ENCODE measurements at places on chromosomes 12 and 14. TPM values are rescaled to one million over a fixed set of nuclear protein-coding genes. Genes with fewer than 3 reads are reported as not detected.

C14orf39 gene
- total RNA-seq, result not detected

KRT77 gene
- not detected for total RNA-seq

KRT6C gene
- not detected for total RNA-seq

ACAD10 gene
- 20.2 TPM for total RNA-seq

MMAB gene
- 78.3 TPM for total RNA-seq

NOVA1 gene
- 36.4 TPM for total RNA-seq

FLRT2 gene
- total RNA-seq, result 31.7 TPM

BCL7A gene
- 1.8 TPM for total RNA-seq

METAP2 gene
- total RNA-seq, result 80.8 TPM

TNFAIP2 gene
- 128 TPM for total RNA-seq

DDN gene
- under 0.01 TPM for total RNA-seq

KIAA0586 gene
- total RNA-seq, result 29.8 TPM

HOXC12 gene
- total RNA-seq, result not detected

LTB4R gene
- 2.2 TPM for total RNA-seq

POTEG gene
- total RNA-seq, result not detected

CTSG gene
- total RNA-seq, result not detected

NUDT14 gene
- total RNA-seq, result 9.6 TPM

OR6C4 gene
- total RNA-seq, result not detected

DCN gene
- 956 TPM for total RNA-seq

A2M gene
- 1.2 TPM for total RNA-seq

ADAM21 gene
- 0.39 TPM for total RNA-seq

TAS2R30 gene
- total RNA-seq, result 6.6 TPM

TTC7B gene
- total RNA-seq, result 22.7 TPM

PRB4 gene
- total RNA-seq, result not detected

CCDC92 gene
- 8.8 TPM for total RNA-seq

SRGAP1 gene
- 45.5 TPM for total RNA-seq

TMCC3 gene
- 2.2 TPM for total RNA-seq

ANO2 gene
- not detected for total RNA-seq

KRT85 gene
- not detected for total RNA-seq

TC2N gene
- total RNA-seq, result 1.2 TPM

CLEC2A gene
- total RNA-seq, result not detected

PTGDR gene
- 0.20 TPM for total RNA-seq

ABHD12B gene
- total RNA-seq, result not detected

NT5DC3 gene
- total RNA-seq, result 11.7 TPM

ASPG gene
- not detected for total RNA-seq

CLEC4A gene
- not detected for total RNA-seq

SPTB gene
- not detected for total RNA-seq

IRAK3 gene
- total RNA-seq, result 25.0 TPM

NACA gene
- 959 TPM for total RNA-seq

TAS2R19 gene
- total RNA-seq, result 5.5 TPM

TSPAN11 gene
- 0.20 TPM for total RNA-seq
